ENCODE measurements at places on chromosomes 13 and 19. TPM values are rescaled to one million over a fixed set of nuclear protein-coding genes. Genes with fewer than 3 reads are reported as not detected.

DNA sequence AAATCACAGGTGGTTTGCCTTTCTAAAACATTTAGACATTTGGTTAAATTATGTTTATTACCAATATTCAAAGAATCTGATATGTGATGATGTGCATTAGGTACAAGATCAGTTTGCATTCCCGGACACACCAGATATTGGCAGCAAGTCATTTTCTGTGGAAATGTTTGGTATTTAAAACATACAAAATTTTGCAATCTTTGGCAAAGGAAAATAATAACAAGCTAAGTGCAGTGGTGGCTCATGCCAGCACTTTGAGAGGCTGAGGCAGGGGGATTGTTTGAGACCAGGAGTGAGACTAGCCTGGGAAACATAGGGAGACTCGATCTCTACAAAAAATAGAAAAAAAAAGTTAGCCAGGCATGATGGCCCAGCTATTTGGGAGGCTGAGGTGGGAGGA, 29.1 kb upstream of the TSC22D1 start:
- DNase-seq = no peak

- DNase-seq = no peak
These were observed 74.9 kb downstream of the SIPA1L3 start for GRCh38 chr19:37981785-37982475.

- peak; percentile 74 for DNase-seq
These were observed 23.9 kb upstream of the OXGR1 start for GRCh38 chr13:97018029-97018819.

- DNase-seq = no peak
These were observed 16.6 kb upstream of the RCBTB1 start for GRCh38 chr13:49602005-49602404.

GRCh38 chr13:59906413-59907049, 257.2 kb downstream of the DIAPH3 start:
- DNase-seq = peak; percentile 56

DNA sequence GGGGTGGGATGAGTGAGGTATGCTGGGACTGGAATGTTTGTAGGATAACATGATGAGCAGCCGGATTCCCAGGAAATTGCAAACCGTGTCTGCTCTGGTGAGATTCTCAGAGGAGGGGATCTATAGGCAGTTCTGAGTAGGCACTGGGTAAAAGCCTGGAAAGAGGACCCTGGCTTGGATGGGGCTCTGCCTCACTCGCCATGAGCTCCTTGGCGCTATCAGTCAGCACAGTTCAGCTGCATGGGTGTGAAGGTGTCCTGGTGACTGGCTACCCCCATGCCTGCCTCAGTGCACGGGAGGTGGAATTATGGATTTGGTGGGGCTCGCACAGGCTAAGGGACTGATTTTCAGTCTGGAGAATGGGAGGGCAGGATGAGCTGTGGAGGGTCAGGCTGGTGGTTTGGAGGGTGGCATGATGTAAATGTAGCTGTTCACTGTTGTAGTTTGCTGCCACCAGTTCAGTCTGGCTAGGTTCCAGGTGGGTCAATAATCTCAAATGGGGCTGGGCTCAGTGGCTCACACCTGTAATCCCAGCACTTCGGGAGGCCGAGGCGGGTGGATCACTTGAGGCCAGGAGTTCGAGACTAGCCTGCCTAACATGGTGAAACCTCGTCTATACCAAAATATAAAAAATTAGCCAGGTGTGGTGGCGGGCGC, 9.2 kb upstream of the ZNF627 start:
- DNase-seq = no peak

DNA sequence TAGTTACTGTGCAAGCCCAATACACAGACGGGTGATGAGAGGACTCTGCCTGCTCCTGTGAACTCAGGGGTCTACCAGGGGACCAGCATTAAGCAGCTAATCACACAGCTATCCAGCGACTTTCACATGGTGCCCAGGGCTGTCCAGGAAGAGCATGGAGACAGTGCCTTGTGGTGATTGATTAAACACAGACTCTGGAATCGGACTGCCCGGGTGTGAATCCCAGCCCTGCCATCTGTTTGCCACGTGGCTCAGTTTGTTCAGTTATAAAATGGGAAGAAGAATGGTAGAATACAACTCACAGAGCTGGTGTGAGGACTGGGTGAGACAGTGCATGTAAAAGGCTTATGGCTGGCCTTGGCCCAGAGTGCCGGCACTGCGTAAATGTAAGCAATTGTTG, 42.1 kb upstream of the NPAS1 start:
- no peak for DNase-seq

DNA sequence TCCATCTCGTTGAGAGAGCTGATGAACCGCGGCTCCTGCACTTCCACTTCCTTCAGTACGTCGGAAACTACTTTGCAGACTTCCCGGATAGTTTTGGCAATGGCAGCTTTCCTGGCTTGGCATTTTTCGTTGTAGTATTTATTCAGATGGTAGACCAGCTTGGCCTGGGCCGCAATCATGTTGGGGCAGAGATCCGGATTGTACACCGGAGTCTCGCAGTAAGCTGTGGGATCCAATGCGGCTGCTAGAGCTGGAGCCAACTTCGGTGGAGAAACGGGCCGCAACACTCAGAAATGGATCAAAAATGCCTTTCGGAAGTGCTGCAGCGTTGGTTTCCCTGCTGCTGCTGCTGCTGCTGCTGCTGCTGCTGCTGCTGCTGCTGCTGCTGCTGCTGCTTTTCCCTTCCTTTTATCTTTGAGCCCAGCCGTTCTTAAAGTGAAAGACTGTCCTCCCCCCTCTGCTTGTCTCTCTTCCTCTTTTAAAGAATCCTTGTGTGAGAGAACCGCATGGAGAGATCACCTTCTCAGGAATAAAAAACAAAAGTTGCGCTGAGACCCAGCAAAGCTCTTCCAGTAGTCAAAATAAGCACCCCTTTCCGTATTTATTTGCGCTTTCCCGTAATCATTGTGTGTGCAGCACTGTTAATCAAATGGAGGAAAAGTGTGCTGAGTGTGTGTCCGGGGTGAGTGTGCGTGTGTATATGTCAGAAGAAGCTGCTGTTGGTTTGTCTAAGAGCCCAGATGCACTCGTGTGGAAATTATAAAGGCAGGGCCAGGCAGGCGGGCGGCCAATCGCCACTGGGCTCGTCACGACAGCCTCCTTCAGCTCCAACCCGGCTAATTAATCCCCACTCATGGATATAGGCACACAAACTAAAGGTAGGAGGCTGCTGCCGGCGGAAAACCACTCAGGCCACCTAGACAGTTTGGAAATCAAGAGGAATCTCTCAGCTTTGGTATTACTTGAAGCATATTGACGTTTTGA, at the start of gene MAB21L1:
Gene MAB21L1 (minus strand): TSS at position 730 of the 984 bp plus-strand sequence. CDS start 551 bp downstream, at position 179.
- peak; percentile 56 for DNase-seq

GRCh38 chr13:106102786-106103185, 432.7 kb downstream of the EFNB2 start:
- no peak for DNase-seq

GRCh38 chr13:73286177-73286576, 227.4 kb downstream of the KLF5 start:
- DNase-seq = no peak

DNA sequence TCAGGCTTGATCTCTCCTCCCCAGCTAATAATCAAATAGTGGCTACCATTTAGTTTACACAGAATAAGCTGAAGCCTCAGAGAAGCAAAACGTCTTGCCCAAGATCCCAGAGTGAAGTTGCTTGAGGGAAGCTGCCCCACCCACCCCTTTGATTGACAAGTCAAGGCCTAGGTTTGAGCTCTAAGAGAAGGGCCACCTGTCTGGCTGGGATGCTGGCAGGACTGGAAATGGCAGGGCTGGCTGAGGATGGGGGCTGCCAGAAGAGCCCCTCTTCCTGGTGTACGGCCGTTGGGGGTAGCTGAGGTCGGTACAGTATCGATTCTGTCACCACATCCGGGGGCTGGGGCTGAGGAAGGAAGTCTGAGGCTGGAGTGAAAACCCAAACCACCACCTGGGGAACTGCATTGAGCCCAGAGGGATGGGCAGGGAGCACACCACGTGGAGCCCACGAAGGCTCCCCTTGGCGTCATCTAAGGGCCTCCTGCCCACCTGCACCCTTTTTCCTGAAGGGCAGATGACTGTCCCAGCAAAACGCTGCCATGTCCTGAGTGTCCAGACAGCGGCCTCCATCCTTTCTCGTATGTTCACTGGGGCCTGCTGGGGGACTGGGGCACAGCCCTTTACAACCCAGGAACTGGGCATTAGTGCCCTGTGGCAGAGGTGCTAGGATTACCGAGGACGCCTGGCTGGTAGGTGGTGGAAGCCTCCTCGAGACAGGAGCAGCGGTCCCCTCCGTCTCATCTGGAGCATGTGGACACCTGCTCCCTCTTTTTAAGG, 1.4 kb upstream of the PRKD2 start:
- DNase-seq = no peak

DNA sequence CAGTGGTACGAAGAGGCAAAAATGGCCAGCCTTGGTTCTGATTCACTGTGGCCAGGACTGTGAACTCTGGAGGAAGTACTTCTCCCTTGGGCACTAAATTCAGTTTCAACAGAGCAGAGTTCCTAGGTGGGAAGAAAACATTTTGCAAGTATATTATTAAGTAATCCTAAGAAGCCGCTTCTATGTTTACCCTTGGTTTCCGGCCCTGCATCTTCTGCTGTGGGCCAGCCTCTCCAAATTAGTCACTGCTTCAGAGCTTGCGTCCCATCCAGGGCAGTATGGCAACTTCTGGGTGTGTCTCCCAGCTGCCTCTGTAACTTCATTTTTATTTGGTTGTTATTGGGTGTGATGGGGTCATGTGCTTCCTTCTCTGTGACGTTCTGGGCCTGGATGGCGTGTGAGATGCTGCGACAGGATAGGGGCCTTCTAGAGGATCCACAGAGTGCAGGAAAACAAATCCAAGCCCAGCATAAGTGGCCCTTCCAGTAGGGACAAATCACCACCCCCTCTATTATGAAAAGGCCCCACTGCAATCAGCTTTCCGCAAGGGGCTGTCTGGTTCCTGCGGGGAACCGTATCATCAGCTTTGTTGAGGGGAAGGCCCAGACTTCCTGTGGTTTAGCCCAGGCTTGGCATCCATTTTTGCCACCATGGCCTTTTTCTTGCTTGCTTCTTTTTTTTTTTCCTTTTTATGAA, 55.1 kb upstream of the C1QTNF9 start:
- DNase-seq = no peak

GRCh38 chr19:48619692-48620585, 633 bp downstream of the SPHK2 start:
- no peak for DNase-seq

GRCh38 chr13:74024314-74024713, 109.9 kb downstream of the KLF12 start:
- DNase-seq = no peak

DNA sequence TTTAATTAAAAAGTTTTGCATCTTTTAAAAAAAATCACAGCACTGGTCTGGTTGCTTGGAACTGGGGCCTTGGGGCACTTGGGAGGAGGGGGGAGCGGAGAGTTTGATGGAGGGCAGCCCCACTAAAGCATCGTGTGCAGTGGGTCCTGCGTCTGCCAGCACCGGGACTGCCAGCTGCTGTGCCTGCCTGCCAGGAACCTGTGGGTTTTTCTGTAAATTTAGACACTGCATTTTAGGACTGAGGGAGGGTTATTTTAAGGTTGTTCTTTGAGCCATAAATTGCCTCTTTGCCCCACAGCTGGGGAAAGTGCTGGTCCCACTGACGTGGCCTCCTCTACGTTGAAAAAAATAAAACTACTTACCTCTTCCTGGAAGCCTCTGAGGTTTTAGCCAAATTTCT, 2.9 kb downstream of the KLF2 start:
- DNase-seq = no peak

DNA sequence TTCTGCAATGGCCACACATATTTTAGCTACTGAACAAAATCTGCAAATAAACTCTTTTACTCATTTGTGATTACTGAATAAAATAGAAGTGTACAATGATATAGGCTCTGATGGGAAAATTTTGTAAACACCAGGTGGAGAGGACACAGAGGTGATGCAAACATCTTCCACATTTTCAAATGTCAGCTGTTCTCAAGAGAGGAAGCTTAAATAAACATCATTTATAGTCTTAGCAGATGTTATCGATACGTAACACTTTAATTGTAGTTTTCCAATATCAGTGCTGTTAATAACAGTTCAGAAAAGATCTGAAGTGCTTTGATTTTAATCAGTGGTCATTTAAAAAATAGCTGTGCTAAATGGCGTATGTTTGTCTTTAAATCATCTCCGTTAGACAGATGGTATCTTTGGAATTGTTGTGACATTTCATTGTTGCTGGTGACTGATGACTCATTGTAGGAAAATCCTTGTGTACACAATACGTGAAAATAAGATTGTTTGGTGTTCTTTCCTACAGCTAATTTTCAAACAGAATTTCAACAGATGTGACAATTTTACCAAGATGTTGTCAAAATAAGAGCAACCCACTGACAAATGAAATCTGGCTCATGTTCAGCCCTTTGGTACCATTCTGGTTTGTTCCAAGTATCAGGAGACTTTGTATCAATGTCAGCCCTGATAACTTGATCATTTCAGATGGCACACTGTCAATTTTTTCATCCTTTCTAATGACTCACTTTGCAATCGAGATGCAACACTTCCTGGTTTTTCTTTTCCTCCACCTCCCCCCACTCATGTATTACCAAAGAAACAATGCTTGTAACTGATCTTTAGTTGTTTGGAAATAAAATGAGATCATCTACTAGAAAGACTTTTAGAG, 516.0 kb downstream of the DCT start:
- DNase-seq = no peak

TBXA2R gene
- 0.27 TPM for total RNA-seq

IGFL2 gene
- total RNA-seq = not detected

PAK4 gene
- total RNA-seq = 3.7 TPM

SNAPC2 gene
- total RNA-seq = 16.7 TPM

TRPC4 gene
- not detected for total RNA-seq

Measured in SK-MEL-5 (cell line).